Mesothelial cell of epicardium (in vitro differentiated cells): ENCODE measurements at places on chromosomes 11 and 22. TPM values are rescaled to one million over a fixed set of nuclear protein-coding genes. Genes with fewer than 3 reads are reported as not detected.

Gene HBB
- not detected in 3 replicates for total RNA-seq

- DNase-seq: no peak
Observed at GRCh38 chr11:60367009-60367408, 11.3 kb upstream of the MS4A7 start.

DNA sequence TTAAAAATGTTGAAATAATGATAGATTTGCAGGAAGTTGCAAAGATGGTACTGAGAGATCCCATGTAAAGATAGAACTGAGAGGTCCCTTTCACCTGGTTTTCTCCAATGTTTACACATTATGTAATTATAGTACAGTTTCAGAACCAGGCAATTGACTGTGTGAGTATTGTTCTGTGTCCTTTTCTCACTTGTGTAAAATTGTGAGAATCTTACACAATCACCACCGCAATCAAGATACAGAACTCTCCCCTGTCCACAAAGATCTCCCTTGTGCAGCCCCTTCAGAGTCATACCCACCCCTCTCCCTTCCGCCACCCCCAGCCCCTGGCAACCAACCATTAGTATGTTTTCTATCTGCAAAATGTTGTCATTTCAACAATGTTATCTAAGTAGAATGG, 119.8 kb upstream of the NAV2 start:
- DNase-seq: no peak

GRCh38 chr22:43198126-43198525, 11.2 kb upstream of the TTLL12 start:
- no peak for DNase-seq
